ENCODE measurements at places on chromosomes 12 and 14. TPM values are rescaled to one million over a fixed set of nuclear protein-coding genes. Genes with fewer than 3 reads are reported as not detected.

DNA sequence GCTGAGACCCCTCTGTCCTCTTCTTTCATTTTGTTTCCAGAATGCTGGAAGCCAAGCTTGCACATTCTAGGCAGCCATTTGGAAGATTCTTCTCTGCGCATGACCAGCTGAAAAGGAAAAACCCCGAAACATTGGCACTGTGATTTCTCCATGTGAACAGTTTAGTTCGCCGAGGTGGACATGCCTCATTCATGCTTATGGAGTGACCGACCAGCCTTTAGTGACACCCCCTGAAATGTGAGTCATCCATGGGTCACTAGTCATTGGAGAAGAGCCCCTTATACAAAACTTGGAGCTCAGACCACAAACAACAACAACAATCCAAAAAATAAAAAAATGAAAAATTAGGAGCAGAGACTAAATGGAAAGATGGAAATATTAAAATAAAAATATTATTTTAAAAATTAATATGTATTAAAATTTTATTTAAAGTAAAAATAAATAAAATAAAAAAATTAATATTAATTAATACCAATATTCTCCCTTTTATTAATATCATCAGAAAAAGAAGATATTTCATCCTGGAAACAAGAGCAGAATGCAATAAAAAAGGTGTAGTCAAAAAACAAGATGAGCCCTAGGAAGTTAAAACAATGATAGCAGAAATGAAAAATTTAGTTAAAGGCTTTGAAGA, 9.5 kb upstream of the KRT7 start:
- DNase-seq = no peak

The HOXC9 gene
- total RNA-seq = 12.0 TPM

The BBS10 gene
- 9.1 TPM for total RNA-seq

DNA sequence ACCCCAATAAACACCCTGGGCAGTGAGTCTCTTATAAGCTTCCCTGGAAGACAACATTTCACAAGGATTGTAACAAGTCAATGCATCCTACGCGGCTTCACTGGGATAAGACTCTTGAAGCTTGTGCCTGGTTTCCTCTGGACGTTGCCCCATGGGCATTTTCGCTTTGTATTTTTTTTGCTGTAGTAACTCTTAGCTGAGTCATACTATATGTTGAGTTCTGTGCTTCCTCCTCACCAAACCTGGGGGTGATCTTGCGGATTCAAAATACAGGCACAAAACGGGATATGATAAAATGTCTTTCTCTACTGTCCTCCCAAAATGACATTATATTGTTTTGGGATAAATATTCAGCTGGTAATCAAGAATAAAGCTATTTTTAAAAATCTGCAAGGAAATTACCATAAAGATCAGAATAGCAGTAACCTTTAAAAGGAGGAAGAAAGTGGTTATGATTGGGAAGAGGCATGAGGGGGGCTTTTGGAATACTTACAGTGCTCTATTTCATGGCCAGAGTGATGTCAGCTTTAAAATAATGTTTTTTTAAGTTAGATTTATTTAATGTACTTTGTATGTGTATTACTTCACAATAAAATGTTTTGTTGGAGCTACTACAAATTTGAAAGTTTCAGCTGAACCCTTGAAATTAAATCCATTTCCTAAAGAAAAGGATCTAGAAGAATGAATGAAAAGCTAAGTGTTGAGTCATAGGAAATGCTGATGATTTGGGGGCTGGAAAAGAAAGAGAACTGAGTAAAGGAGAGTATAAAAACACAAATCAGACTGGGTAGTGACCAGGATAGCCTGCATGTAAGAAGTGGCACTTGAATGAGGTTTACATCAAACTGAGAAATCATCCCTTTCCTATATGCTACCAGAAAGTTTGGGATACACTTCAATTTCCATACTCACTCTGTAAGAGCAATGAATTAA, 14.7 kb downstream of the BTBD7 start:
- no peak for DNase-seq

The RFX4 gene
- not detected for total RNA-seq

DNA sequence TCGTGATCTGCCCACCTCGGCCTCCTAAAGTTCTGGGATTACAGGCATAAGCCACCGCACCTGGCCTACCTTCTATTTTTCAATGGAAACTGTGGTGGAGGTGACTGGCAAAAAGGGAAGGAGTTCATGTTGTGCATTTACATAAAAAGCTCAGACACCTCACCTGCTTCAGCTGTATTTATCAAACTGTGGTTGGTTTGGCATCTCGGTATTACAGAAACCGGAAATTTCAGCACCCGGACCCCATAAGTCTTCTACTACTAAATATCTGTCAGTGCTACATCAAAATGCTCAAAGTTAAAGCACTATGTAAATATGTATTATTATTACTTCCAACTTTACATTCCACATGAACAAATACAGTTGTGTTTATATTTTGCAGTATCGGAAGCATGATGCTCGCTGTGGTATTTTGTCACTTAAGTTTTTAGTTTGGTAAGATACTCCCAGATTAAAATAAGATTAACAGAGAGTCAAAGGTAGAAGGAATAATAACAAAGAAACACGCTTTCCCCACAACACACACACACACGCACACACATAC, 95.4 kb downstream of the ITPR2 start:
- DNase-seq = no peak

DNA sequence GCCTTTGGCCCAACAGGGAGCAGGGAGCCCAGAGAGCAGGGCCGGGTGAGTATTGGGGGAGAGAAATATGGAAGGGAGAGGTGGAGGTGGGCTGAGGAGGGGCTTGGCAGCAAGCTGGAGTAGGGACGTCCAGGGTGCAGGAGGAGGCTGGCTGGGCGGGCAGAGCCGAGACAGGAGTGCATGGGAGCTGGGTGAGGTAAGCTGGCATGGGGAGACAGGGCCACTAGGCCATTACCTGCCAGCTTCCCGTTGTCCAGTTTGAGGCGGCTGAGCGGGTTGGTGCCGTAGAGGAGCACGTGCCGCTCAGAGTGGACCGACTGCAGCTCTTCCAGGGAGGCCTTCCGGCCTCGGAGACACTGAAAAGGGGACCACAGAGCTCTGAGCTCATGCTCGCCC, 18.3 kb downstream of the SLC48A1 start:
- peak; percentile 69 for DNase-seq

DNA sequence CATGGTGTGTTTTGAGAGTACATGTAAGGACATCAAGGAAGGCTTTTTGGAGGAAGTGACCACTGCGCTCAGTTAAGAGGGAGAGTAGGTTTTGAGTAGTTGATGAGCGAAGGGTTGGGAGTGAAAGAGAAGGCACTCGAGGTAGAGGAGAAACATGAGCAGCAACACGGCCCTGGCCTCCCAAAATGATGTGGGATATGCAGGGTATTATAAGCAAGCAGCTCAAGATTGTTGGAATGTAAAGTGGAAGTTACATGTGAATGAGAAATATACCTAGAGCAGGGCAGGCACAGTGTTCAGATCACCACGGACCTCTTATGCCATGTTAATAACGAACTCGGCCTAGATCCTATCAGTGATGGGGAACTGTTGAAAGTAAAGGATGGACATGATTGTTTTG, 2.1 kb upstream of the ARHGDIB start:
- no peak for DNase-seq

The CFAP251 gene
- 1.9 TPM for total RNA-seq

The RAD51AP1 gene
- 1.7 TPM for total RNA-seq

DNA sequence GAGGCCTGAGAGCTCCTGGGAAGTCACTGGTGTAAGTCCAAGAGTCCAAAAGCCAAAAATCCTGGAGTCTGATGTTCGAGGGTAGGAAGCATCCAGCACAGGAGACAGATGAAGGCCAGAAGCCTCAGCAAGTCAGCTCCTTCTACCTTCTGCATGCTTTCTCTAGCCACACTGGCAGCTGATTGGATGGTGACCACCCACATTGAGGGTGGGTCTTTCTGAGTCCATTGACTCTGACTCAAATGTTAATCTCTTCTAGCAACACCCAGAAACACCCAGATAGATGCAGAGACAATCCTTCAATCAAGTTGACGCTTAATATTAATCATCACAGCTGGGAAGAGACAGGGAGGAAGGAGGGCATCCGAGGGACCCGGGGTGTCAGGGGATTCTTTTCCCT, 305.8 kb downstream of the AACS start:
- no peak for DNase-seq

DNA sequence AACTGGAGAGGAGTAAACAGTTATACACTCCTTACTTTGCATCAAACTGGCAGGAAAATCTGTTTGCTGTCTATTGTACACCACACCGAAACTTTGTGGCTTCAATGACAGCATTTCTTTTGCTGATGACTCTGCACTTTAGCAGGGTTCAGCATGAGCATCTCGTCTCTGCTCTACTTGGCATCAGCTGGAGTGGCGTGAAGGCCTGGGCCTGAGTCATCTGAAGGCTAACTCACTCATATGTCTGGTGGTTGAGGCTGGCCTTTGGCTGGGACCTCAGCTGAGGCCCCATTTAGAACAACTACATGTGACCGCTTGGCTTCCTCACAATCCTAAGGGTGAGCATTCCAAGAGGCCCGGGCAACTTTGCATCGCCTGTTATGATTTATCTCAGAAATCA, 28.7 kb upstream of the REP15 start:
- DNase-seq = peak; percentile 88

The ZFP36L1 gene
- 311 TPM for total RNA-seq

- no peak for DNase-seq
Measured at GRCh38 chr12:105420046-105420445, 89.6 kb downstream of the C12orf75 start.

The PIWIL1 gene
- total RNA-seq = not detected

GRCh38 chr14:90487031-90487430, 90.2 kb downstream of the CALM1 start:
- no peak for DNase-seq

The ACTR6 gene
- 26.5 TPM for total RNA-seq

GRCh38 chr12:92649511-92650227, 53.1 kb upstream of the PLEKHG7 start:
- DNase-seq = no peak

DNA sequence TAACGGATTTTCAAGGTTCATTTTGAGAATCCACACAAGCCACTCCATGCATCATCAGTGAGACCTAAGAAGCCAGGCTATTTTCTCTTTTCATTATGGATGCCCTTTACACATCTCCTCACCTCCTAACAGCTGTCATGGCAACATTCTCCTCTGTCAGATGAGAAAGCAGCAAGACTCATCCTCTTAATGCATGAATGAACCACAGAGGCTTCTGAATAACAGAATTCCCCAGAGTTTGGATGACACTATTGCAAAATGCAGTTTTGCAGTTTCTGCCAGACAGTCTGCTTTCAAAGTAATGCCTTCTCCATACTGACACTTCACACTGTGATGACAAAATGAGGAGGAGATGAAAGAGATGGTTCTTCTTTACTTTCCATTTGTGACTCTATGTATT, 286.7 kb upstream of the GRIP1 start:
- DNase-seq = no peak

GRCh38 chr14:34722723-34723545, 8.5 kb upstream of the CFL2 start:
- no peak for DNase-seq

The PPM1A gene
- 64.2 TPM for total RNA-seq

The SLCO1B1 gene
- not detected for total RNA-seq

DNA sequence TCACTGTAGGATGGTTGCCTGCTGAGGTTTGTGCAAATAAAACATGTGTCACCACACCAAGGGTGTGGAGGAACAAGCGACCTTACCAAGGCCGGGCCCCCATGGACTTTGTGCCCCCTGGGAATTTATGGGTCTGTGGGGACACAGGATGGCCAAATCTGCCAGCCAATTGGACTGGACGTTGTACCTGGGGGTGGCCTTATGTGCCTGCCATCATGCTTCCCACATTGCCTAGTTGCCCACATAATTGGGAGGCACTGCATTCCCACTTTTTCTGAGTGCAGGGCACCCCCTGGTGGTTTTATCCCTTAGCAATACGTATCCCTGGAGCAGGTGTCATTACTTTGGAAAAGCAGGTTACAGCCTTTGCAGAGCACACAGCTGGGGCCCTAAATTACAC, 92.6 kb upstream of the TMPO start:
- DNase-seq = no peak

DNA sequence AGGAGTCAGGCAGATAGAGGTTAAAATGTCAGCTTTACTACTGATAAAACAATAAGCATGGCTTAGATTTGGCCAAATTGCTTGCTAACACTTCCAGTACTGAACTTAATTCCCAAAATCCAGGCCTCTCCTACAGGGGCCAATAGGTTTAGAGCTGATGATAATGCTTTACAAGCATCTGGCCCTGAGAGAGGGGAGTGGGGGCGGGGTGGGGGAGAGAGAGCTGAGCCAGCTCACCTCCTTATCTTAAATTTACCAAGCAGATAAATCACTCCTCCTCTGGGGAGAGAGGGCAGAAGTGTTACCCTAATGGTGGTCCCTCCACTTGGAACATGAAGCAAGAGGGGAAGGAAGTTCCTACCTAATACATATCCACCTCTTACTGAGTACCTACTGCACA, 182.2 kb upstream of the CRY1 start:
- no peak for DNase-seq

GRCh38 chr14:66944872-66945271, 244.4 kb upstream of the GARIN2 start:
- DNase-seq = no peak

- no peak for DNase-seq
Measured at GRCh38 chr14:105536051-105536450, 9.7 kb downstream of the TMEM121 start.

- no peak for DNase-seq
Measured at GRCh38 chr12:51960890-51961289, 9.4 kb downstream of the ACVR1B start.

DNA sequence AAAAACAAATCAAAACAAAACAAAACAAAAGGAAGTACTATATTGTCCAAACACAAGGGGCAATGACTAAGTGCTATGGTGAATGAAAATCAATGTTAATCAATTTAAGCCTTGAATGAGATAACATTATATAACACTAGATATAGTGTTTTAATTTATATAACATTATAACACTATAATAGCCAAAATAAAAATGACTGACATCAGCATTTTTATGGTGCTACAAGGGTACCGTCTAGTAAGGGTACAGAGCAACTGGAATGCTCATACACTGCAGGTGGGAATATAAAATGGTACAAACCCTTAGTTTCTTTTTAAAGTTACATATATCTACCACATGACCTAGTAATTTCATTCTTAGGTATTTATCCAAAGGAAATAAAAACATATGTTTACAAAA, 5.7 kb downstream of the NEDD8 start:
- no peak for DNase-seq

The KCNJ8 gene
- 30.9 TPM for total RNA-seq

DNA sequence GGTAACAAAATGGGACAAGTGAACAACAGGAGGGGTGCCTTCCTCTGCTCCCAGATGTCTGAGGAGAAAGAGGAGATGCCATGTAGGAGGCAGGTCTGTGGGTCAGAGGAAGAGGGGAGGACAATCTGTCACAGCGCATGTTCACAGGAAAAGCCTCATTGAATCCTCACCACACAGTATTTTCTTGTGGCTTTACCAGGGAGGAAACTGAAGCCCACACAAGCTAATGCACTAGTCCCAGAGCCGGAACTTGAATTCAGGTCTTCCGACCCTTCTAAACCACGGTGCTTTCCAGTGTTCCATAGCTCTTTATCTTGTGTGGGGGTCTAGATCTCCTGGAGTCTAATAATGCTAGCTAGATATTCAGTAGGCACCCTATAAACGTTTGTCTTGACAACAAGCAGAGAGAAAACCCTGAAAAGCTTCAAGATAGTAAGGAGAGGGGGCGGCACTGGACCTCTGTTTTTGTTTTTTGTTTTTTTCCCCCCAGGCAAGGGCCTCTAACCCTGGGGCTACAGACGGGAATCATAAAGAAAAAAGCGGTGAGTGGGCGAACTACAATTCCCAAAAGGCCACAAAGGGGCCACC, 371 bp upstream of the SHMT2 start:
- no peak for DNase-seq

The SCNN1A gene
- 3.3 TPM for total RNA-seq
